Liver (tissue), 10 donors: ENCODE measurements at places on chromosomes 2 and 18.
A peak's percentile ranks its signal among the peaks of the same experiment; 100 is the strongest.

DNA sequence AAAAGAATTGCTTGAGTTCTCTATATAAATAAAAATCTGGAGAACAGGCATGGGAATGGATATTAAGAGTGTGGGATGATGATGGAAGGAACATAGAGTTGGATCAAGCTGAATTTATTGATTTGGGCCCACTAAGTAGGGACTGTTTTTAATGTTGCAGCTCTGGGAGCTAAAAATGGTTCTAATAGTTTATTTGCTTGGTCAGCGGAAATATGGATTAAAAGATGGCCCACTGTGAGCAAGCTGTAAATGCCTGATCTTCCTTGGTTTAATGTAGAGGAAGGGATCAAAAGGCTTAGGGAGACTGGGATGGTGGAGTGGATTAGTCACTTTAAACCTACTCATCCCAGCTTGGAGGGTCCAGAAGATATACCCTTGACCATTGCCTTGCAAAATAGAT lies 429.4 kb upstream of the NXPH2 start:
- H3K4me1 ChIP-seq, result no peaks in the 10 kb centered on the region
- no peak overlapping the region for H3K4me3 ChIP-seq
- no peaks in the 10 kb centered on the region for H3K36me3 ChIP-seq

DNA sequence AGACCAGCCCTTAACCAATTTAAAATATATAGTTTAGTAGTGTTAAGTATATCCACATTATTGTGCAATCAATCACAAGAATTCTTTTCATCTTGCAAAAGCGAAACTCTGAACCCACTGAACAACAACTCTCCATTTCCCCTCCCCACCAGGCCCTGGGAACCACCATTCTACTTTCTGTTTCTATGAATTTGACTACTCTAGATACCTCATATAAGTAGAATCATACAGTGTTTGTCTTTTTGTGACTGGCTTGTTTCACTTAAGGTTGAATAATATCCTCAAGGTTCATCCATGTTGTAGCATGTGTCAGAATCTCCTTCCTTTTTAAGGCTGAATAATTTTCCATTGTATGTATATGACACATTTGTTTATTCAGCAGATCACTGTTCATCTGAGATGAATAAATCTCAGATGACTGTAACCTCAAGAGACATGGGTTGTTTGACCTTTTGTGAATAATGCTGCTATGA lies 8.1 kb upstream of the SOS1 start:
- no peaks in the 10 kb centered on the region for H3K36me3 ChIP-seq
- no peak overlapping the region for H3K4me3 ChIP-seq
- H3K4me1 ChIP-seq, result peaks cover 7% of the 10 kb centered on the region
- no peaks in the 10 kb centered on the region for H3K27me3 ChIP-seq
- H3K27ac ChIP-seq, result no peak overlapping the region

- no peak for DNase-seq
- peaks cover 29% of the 10 kb centered on the region for H3K4me1 ChIP-seq
- H3K27me3 ChIP-seq, result no peaks in the 10 kb centered on the region
- no peaks in the 10 kb centered on the region for H3K36me3 ChIP-seq
These were observed 6.7 kb upstream of the UGT1A5 start for GRCh38 chr2:233705911-233706506.

- H3K4me1 ChIP-seq, result peaks cover 17% of the 10 kb centered on the region
- H3K36me3 ChIP-seq, result no peaks in the 10 kb centered on the region
- no peaks in the 10 kb centered on the region for H3K27me3 ChIP-seq
- H3K27ac ChIP-seq, result no peak overlapping the region
- H3K4me3 ChIP-seq, result no peak overlapping the region
- DNase-seq, result no peak
These were observed 10.5 kb downstream of the CROCC2 start for GRCh38 chr2:240916571-240917008.

GRCh38 chr2:206627632-206628031 lies 14.7 kb upstream of the FAM237A start:
- no peaks in the 10 kb centered on the region for H3K4me1 ChIP-seq
- peaks cover 3% of the 10 kb centered on the region for H3K27me3 ChIP-seq
- no peak overlapping the region for H3K4me3 ChIP-seq
- DNase-seq, result no peak
- H3K36me3 ChIP-seq, result no peaks in the 10 kb centered on the region

GRCh38 chr2:176138923-176139660 lies 9.6 kb downstream of the HOXD8 start:
- peaks cover 25% of the 10 kb centered on the region for H3K27me3 ChIP-seq
- no peak overlapping the region for H3K27ac ChIP-seq
- DNase-seq, result no peak
- H3K36me3 ChIP-seq, result no peaks in the 10 kb centered on the region
- no peak overlapping the region for H3K4me3 ChIP-seq

- no peaks in the 10 kb centered on the region for H3K36me3 ChIP-seq
- H3K4me3 ChIP-seq, result no peak overlapping the region
- no peaks in the 10 kb centered on the region for H3K4me1 ChIP-seq
- no peak overlapping the region for H3K27ac ChIP-seq
These were observed 52.2 kb downstream of the VAPA start for GRCh38 chr18:9965711-9966624.

GRCh38 chr2:41940745-41941063 lies 107.1 kb upstream of the PKDCC start:
- no peaks in the 10 kb centered on the region for H3K27me3 ChIP-seq
- peak overlapping the region; percentile 52 for H3K27ac ChIP-seq
- DNase-seq, result no peak
- H3K4me3 ChIP-seq, result no peak overlapping the region

GRCh38 chr2:109188496-109188890 lies 59.5 kb downstream of the SH3RF3 start:
- H3K27me3 ChIP-seq, result no peaks in the 10 kb centered on the region
- no peaks in the 10 kb centered on the region for H3K4me1 ChIP-seq
- H3K36me3 ChIP-seq, result no peaks in the 10 kb centered on the region

- no peaks in the 10 kb centered on the region for H3K36me3 ChIP-seq
- no peaks in the 10 kb centered on the region for H3K4me1 ChIP-seq
- H3K4me3 ChIP-seq, result no peak overlapping the region
- no peak for DNase-seq
- no peaks in the 10 kb centered on the region for H3K27me3 ChIP-seq
- H3K27ac ChIP-seq, result no peak overlapping the region
These were observed 45.5 kb downstream of the FANCL start for GRCh38 chr2:58195662-58196061.

DNA sequence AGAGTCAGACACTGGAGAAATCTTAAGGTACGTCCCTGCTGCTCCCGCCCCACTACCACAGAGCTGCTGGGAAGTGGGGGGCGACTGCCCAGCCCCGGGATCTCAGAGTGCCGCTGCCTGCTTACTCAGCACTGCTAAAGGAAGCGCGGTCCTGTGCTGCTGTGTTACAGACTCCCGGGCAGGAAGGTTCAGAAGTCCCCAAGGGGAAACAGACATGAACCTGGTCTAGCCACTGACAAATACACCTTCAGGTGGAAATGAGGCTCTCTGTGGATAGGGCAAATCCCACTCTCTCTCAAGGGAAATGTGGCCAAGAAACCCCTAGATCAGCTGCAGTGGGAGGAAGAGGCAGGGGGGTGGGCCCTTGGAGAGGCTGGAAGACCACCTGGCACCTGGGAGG lies 13.7 kb downstream of the MTERF4 start:
- no peaks in the 10 kb centered on the region for H3K27me3 ChIP-seq
- H3K27ac ChIP-seq, result peak overlapping the region; percentile 34
- no peak overlapping the region for H3K4me3 ChIP-seq
- H3K4me1 ChIP-seq, result peaks cover 14% of the 10 kb centered on the region
- no peak for DNase-seq

GRCh38 chr2:94759211-94759610 lies 112.0 kb upstream of the TEKT4 start:
- no peaks in the 10 kb centered on the region for H3K4me1 ChIP-seq
- no peak for DNase-seq
- no peaks in the 10 kb centered on the region for H3K36me3 ChIP-seq
- no peaks in the 10 kb centered on the region for H3K27me3 ChIP-seq

GRCh38 chr2:165573534-165574461 lies 104.3 kb downstream of the CSRNP3 start:
- peak overlapping the region; percentile 63 for H3K4me3 ChIP-seq
- H3K27ac ChIP-seq, result no peak overlapping the region
- no peaks in the 10 kb centered on the region for H3K27me3 ChIP-seq
- DNase-seq, result peak; percentile 49
- no peaks in the 10 kb centered on the region for H3K36me3 ChIP-seq

- no peaks in the 10 kb centered on the region for H3K27me3 ChIP-seq
- no peaks in the 10 kb centered on the region for H3K36me3 ChIP-seq
- peaks cover 2% of the 10 kb centered on the region for H3K4me1 ChIP-seq
- H3K4me3 ChIP-seq, result no peak overlapping the region
These were observed 10.9 kb downstream of the TMEM200C start for GRCh38 chr18:5884375-5884774.

DNA sequence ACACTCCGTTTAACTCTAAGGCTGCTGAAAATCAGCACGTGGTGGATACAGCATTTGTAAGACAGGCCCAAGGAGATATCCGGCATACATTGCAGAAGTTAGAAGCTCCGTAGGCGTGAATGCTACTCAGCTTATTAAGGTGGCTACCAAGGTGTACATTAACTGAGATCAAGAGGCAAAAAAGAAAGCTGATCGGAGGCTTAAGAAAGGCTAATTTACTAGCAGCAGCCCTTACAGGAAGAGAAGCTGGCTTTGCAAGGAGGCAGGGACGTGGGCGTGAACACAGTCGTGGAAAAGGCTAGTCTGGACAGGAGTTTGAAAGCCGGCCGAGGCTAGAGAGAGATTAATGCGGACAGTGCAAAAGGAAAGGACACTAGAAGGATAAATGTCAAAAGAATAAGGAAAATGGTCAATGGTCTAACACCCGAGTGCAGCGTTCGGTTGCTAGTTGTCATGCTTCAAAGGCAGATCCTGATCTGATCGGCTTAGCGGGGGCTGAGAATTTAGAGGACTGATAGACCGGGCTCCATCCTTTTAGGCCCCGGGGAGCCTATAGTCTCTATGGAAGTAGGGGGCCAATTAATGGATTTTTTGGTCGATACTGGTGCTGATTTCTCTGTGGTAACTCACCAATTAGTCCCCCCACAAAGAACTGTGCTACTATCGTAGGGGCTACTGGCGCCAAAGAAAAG lies 45.6 kb upstream of the SELENOI start:
- H3K4me3 ChIP-seq, result no peak overlapping the region
- H3K27me3 ChIP-seq, result no peaks in the 10 kb centered on the region
- H3K27ac ChIP-seq, result no peak overlapping the region
- peaks cover 10% of the 10 kb centered on the region for H3K4me1 ChIP-seq

- no peaks in the 10 kb centered on the region for H3K36me3 ChIP-seq
- no peaks in the 10 kb centered on the region for H3K27me3 ChIP-seq
- no peak for DNase-seq
- no peak overlapping the region for H3K4me3 ChIP-seq
These were observed 1040.3 kb downstream of the TSN start for GRCh38 chr2:122795763-122796162.

- H3K4me3 ChIP-seq, result no peak overlapping the region
- H3K27ac ChIP-seq, result no peak overlapping the region
- no peaks in the 10 kb centered on the region for H3K27me3 ChIP-seq
- no peaks in the 10 kb centered on the region for H3K4me1 ChIP-seq
- DNase-seq, result no peak
These were observed 61.4 kb downstream of the SP3 start for GRCh38 chr2:173903601-173904394.

GRCh38 chr2:169221745-169222369 lies 140.5 kb downstream of the LRP2 start:
- no peaks in the 10 kb centered on the region for H3K36me3 ChIP-seq
- DNase-seq, result no peak
- no peaks in the 10 kb centered on the region for H3K4me1 ChIP-seq
- no peaks in the 10 kb centered on the region for H3K27me3 ChIP-seq

GRCh38 chr2:190562121-190562520 lies 27.6 kb upstream of the NEMP2 start:
- no peak overlapping the region for H3K27ac ChIP-seq
- H3K36me3 ChIP-seq, result no peaks in the 10 kb centered on the region
- DNase-seq, result no peak
- no peak overlapping the region for H3K4me3 ChIP-seq

DNA sequence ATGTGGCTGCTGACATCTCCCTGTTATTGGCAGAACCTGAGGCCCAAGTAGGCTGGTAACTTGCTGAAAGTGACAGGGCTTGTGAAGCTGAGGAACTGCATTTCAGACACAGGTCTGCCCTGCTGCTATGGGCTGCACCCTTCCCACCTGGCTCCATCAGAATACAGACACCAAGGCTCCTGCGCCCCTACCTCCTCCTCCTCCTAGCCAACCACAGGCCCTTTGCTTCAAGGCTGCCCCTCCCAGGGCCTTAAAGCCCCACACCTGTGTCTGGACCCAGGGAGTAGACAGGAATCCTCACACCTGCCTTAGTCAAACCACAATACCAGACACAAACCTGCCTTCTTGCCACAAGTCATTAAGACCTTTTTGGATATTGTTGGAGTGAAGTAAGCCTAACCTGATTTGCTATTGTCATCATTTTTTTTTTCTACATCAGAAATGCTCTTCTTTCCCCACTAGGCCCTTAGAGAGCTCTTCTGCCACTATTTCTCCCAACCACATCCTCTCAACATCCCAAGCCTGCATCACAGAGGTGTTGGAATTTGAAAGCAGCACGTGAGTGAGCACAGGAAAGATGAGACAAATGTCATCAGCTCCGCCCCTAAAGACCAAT lies 489.7 kb downstream of the EIPR1 start:
- DNase-seq, result no peak
- no peaks in the 10 kb centered on the region for H3K4me1 ChIP-seq
- H3K27ac ChIP-seq, result no peak overlapping the region

DNA sequence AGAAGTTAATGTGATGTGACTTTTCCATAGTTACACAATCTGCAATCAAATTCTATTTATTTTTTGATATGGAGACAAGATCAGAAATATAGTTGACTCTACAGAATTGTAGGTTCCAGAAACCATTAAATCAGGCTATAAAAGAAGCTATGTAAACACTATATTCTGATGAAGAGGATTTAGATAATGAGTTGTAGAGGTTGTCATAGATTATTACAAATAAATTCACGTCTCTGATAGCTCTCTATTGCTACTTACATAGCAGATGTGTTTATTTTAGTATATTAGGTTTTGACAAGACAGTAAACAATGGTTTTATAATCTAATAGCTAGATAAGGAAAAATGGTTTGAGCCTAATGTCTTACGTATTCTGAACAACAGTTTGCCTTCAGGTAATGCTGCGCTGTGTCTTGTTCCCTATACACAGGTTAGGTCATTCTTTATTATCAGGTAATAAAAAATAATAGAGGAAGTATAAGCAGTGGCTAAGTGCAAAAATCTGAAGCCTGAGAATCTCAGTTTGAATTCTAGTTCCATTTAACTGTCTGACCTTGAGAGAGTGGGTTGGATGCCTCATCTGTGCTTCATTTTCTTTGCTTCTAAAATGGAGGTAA lies 93.4 kb downstream of the PPP1R1C start:
- no peaks in the 10 kb centered on the region for H3K36me3 ChIP-seq
- H3K4me3 ChIP-seq, result no peak overlapping the region
- H3K27ac ChIP-seq, result no peak overlapping the region
- peaks cover 5% of the 10 kb centered on the region for H3K4me1 ChIP-seq
- H3K27me3 ChIP-seq, result no peaks in the 10 kb centered on the region
- DNase-seq, result no peak
